Left kidney (tissue), 8 donors: ENCODE measurements at places on chromosomes 2 and 18.

GRCh38 chr2:40658941-40659340, 207.1 kb upstream of the SLC8A1 start:
- DNase-seq, result peak; percentile 65

- DNase-seq, result no peak
Measured at GRCh38 chr2:127084611-127085316, 22.2 kb downstream of the BIN1 start.

DNA sequence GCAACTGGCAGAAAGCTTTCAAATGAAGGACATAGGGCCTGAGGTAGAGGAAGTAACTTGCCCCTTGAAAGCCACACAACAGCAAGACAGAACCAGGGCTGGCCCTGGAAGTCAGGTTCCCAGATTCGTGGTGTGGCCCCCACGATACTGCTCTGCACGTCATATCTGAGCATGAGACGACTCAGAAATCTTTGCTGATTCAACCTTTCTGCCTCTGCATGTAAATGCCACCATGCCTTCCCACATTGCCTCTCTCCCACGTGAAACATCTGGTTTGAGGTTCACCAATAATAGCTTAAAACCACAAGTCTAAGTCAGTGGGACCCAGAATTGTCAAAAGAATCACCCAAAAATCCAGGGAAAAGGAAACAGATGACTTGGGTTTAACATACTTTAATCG, 214.0 kb upstream of the TRIB2 start:
- no peak for DNase-seq

- peak; percentile 77 for DNase-seq
Measured at GRCh38 chr2:140117386-140117785, 1337.2 kb upstream of the NXPH2 start.

GRCh38 chr2:11624893-11625292, 45.1 kb downstream of the NTSR2 start:
- no peak for DNase-seq

DNA sequence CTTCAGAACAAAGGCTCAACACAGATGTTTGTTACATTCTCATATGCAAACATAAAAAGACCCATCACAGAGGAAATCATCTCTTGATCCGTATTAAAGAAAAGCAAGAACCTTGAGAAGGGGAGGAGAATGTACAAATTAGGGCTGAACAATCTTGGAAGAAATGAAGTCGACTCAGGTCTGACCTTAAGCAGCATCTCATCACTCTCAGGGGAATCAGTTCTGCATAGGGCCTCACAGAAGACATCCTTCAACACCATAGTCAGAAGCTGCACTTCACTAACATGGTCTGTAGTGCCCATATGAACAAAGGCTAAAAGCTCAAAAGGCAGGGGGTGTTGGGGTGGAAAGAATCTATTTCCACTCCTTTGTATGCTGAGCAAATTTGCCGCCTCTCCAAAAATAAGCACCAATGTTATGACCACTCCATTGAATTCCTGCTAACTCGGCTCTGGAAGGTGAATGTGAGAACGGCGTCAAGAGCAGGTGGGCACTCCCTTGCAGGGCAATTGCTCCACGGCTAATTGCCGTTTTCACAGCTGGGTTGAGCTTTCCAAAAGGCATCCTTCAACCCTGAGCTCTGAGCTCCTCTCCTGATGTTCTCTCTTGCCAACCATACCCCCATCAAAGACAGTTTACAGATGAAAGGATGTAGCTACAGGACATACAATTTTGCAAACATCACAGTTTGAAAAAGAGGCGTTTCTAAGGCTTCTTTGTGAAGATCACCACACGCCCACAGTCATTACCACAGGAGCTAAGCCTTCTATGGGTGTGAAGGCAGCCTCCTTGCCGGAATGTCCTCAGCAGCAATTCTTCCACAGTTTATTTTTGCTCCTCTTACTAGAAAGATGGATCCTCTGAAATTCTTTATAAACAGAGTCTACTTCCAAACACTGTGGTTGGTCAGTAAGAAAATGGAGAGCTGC, 10.0 kb downstream of the KLF7 start:
- DNase-seq, result no peak

GRCh38 chr2:196808083-196808665, 981 bp downstream of the C2orf66 start:
- no peak for DNase-seq

GRCh38 chr2:126877041-126877440, 21.6 kb upstream of the TEX51 start:
- no peak for DNase-seq

DNA sequence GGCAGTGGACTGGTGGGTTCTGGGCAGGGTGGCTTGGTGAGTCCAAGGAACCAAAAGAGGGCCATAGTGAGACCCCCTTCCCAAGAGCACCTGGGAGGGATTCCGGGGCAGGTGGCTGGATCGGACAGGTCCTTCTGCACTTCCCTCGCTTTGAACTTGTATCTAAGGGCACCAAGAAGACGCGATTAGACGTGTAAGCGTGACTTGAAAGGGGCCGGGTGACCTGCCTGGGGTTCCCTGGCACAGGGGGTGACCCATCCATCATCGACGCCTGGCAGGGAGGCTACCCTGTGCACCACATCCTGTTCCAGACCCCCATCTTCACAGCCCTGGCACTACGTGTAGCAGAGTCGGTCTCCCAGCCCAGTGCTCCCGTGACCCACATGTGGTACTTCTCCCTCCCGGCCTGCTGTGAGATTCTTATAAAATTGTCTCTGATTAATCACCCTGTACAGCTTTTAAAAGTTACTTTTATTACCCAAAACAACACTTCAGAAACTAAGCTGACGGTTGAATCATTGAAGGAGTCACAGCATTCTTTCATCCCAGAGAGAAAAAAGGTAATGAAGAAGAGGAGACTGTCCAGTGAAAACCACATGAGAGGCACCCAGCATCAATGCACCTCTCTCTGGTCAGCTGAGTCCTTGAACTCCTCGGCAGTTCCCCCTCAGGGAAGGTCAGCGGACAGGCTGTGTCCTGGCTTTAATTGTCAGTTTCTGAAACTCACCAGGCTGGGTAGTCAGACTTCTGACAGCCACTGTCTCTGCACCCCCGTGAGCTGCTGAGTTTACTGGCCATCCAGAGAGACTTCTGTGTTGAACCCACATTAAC, 13.0 kb downstream of the SH3BP4 start:
- no peak for DNase-seq

DNA sequence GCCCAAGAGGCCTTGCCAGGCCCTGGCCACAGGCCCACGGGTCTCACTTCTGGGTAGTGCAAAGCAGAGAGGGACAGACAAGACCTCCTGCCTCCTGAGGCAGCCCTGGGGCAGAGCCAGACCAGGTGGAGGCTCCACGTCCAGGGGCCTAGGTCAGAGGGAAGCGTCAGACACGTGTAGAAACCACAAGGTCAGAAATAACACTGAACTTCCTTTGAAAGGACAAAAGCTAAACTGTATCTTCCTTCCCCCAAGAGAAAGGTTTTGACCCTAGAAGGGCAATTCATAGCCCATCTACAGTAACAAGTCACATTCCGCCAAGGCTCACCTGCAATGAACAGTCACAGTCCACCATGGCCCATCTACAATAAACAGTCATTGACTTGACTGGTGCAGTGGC, 17.9 kb downstream of the SDC1 start:
- DNase-seq, result no peak

- DNase-seq, result no peak
Measured at GRCh38 chr2:128595763-128596395, 277.2 kb upstream of the HS6ST1 start.

DNA sequence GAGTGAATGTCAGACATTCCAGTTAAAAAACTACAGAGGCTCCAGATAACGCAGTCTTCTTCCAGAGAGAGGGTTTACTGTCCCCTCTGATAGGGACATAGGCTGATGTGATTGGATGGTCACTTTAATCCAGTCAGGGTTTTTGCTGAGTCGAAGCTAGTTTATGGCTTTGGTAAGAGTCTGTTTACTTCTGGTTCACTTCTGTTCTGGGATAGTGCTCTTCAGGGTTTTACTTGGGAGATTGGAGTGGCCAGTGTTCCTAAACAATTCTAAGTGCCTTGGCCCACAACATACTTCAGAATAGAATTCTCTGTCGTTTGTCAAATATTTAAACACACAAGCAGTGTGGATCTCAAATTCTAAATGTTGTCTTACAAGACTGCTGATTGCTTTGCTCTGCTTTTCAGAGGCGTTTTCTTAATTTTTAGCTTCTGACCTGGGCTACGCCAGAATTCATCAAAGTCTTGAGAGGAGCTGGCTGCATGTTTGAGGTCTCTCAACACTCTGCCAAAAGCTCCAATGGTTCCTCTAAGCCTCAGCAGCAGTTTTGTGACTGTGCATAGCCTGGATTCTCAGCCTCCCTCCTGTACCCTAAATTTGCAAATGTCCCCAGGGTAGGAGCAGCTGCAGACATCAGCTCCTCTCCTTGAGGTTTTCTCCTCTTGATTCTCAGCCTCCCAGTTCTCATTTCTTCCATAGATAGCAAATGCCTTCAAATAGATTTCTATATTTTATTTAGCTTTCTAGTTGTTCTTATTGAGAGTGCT, 105.8 kb downstream of the BABAM2 start:
- no peak for DNase-seq
